CD4-positive, alpha-beta T cell treated with Interleukin-1 beta for 1 hour (primary cell): ENCODE measurements at places on chromosomes 16 and 17.
A peak's percentile ranks its signal among the peaks of the same experiment; 100 is the strongest.

DNA sequence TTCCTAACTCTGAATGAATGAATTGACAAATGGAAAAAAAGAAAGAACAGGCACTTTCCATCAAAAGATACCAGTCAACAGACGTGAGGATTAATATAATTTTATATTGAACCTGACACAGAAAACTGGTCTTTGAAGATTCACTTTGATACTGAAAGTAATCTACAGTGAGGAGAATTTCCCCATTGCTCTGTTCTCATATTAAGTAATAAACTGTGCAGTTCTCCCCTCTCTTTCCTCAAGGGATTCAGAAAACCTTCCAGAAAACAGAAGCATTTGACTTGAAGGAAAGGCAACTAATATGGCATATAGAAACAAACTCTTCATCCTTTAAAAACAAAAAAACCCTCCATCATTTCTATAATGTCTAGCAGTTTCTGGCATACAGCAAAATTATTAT is 2.2 kb downstream of the TEX2 start:
- DNase-seq, result no peak

DNA sequence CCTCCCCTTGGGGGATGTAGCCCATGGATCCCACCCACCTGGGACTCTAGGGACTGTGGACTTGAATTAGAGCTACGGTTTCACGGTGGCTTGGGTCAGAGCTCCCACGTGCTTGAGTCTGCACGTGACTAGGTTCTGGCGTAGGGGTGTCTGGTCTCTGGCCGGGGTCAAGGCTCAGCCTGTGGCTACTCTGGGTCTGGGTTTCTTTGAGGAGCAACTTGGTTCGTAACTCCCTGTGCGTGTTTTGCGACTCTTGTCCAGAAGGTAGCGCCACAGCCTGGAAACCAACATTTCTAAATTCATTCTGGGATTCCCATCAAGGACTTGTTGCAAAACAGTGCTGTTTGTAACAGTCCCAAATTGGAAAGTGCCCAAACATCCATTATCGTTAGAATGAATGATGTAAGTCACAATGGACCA is 470 bp upstream of the GGT6 start:
- DNase-seq, result no peak

GRCh38 chr16:396199-396598 is 800 bp upstream of the NME4 start:
- no peak for DNase-seq

DNA sequence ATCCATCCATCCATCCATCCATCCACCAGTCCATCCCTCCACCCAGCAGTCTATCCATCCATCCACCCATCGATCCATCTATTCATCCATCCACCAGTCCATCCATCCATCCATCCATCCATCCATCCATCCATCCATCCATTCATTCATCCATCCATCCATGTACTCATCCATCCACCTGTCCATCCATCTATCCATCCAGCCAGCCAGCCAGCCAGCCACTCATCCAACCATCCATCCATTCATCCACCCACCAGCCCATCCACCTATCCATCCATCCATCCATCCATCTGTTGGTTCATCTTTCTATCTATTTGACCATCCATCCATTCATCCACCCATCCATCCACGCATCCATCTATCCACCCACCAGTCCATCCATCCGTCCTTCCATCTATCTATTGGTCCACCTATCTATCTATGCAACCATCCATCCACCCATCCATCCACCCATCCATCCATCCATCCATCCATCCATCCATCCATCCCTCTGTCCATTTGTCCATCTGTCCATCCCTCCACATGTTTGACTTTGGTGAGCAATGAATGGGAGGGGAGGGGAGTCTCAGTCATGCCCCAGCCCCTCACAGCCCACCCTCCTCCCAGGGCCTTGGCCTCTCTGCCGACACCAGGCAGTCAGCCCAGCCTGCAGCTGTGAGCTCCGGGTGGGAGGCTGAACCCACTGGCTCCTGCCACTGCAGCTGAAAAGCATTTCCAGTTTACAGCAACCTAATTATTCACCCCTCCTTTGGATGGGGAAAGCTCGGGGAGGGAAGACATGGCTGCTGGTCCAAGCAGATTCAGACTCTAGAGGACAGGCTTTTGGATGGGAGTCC is 38.1 kb upstream of the SSTR5 start:
- no peak for DNase-seq

- DNase-seq, result no peak
These were observed 170.4 kb downstream of the IRX3 start for GRCh38 chr16:54116124-54116655.

GRCh38 chr17:260944-261343 is 79.5 kb upstream of the DOC2B start:
- DNase-seq, result no peak

- DNase-seq, result no peak
These were observed 92.2 kb upstream of the CDH11 start for GRCh38 chr16:65213866-65214595.

GRCh38 chr17:20098314-20098713 is 89.2 kb downstream of the SPECC1 start:
- DNase-seq, result no peak

- no peak for DNase-seq
These were observed 6.8 kb downstream of the TNRC6C start for GRCh38 chr17:77965352-77965751.

DNA sequence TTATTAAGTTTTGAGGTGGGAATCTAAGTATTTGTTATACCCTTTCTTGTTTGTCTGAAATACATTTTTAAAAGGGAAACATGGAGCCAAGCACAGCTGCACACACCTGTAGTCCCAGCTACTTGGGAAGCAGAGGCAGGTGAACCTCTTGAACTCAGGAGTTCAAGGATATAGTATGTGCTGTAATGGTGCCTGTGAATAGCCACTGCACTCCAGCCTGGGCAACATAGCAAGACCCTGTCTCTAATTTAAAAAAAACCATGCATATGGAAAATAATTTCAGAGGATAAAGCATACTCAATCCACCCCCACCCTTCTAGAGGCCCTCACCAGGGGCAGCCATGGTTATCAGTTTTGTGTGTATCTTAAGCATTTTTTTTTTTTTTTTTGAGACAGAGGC is 3.4 kb upstream of the DDX19B start:
- DNase-seq, result no peak

- DNase-seq, result no peak
These were observed 13.2 kb downstream of the ZFPM1 start for GRCh38 chr16:88466175-88466862.

DNA sequence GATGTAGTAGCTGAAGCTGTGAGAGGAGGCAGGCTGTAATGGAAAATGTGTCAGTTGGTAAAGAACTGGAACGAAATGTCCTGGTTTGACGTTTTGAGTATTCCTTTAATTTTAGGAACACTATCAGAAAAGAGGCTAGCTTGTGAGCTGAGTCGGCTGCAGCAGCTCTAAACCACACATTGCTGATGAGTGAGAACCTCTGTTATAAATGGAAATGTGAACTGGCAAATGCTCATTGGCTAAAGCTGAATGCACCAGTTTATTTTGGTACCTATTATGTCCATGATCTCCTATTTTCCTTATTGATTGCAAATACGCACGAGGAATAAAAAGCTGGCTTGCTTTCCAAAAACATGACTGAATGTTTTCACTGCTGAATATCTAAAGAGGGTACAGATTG is 11.0 kb upstream of the WIPI1 start:
- no peak for DNase-seq

GRCh38 chr17:3754458-3755334 is 31.0 kb downstream of the HASPIN start:
- peak; percentile 88 for DNase-seq

DNA sequence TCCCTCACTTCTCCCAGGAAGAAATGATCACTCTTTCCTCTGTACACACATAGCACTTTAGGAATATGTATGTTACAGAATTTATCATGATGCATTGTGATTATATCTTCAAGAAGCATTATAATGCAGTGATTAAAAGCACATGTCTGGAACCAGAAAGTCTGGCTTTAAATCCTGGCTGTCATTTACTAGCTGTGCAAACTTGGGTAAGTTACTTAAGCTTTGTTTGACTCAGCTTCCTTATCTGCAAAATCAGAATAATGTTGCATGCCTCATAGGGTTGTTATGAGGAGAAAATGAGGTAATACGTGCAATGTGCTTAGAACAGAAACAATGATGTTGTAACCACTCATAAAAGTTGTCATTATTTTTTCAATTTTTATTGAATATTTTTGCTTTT is 156.3 kb upstream of the ZKSCAN2 start:
- DNase-seq, result no peak

GRCh38 chr17:47670064-47670463 is 20.3 kb downstream of the KPNB1 start:
- DNase-seq, result no peak

DNA sequence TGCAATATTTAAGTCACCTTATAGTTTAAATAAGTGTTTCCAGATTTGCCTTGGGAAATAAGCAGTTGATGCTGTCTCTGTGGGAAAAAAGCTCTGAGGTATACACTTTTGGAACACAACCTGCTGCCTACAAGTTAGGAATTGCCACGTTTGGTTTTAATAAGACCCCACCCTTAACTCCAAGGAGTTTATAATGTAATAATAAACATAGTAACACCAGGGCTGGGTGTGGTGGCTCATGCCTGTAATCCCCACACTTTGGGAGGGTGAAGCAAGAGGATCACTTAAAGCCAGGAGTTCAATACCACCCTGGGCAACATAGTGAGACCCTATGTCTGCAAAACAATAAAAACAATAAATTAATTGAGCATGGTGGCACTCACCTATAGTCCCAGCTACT is 15.9 kb upstream of the SMG1 start:
- no peak for DNase-seq

DNA sequence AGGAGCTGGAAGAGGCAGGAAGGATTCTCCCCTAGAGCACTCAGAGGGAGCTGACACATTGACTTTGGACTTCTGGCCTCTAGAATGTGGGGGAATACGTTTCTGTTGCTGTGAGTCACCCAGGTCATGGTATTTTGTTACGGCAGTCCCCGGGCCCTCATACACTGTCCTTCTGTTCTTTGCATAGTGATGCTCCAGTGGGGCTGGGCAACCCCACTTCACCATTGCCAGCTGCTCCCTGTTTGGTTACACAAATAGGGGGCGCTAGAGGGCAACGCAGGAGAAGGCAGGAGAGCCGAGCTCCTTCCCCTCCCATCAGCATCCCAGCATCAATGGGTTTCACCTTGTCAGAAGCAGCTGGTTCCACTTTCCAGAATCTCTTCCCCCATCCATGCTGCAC is 257.7 kb upstream of the FOXF1 start:
- DNase-seq, result no peak

- DNase-seq, result no peak
These were observed 3.0 kb downstream of the NUDT16L1 start for GRCh38 chr16:4696172-4696904.

- no peak for DNase-seq
These were observed 234.6 kb downstream of the CPPED1 start for GRCh38 chr16:12569061-12569460.
